ENCODE measurements at places on chromosomes 12 and 14. TPM values are rescaled to one million over a fixed set of nuclear protein-coding genes. Genes with fewer than 3 reads are reported as not detected.

GRCh38 chr12:50584135-50584534 lies 79.3 kb downstream of the DIP2B start:
- peaks cover 17% of the 10 kb centered on the region for H3K4me1 ChIP-seq
- no peak overlapping the region for H3K27ac ChIP-seq
- no peak overlapping the region for H3K4me3 ChIP-seq
- no peak for DNase-seq

DNA sequence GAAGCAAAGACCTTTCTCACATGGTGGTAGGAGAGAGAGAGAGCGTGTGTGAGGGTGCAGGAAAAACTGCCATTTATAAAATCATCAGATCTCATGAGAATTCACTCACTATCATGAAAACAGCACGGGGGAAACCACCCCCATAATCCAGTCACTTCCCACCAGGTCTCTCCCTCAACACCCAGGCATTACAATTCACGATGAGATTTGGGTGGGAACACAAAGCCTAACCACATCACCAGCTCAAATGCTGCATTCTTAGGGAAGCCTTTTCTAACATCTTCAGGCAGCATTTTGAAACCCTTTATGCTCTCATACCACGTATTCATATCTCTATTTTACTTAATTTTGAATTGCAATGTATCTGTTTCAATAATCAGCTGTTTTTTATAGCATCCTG lies 165.9 kb downstream of the TMTC3 start:
- DNase-seq, result no peak
- no peaks in the 10 kb centered on the region for H3K4me1 ChIP-seq
- H3K27ac ChIP-seq, result no peak overlapping the region
- H3K4me3 ChIP-seq, result no peak overlapping the region

GRCh38 chr14:104802394-104803184 lies 1.7 kb downstream of the ZBTB42 start:
- H3K27me3 ChIP-seq, result no peaks in the 10 kb centered on the region
- H3K36me3 ChIP-seq, result no peaks in the 10 kb centered on the region
- DNase-seq, result no peak
- no peak overlapping the region for H3K4me3 ChIP-seq

GRCh38 chr12:80763874-80764273 lies 47.2 kb downstream of the MYF5 start:
- no peak for DNase-seq
- H3K27me3 ChIP-seq, result no peaks in the 10 kb centered on the region
- H3K36me3 ChIP-seq, result no peaks in the 10 kb centered on the region
- no peak overlapping the region for H3K27ac ChIP-seq
- H3K4me1 ChIP-seq, result no peaks in the 10 kb centered on the region

GRCh38 chr14:39467889-39468524 lies 35.8 kb upstream of the FBXO33 start:
- no peaks in the 10 kb centered on the region for H3K4me1 ChIP-seq
- no peak for DNase-seq

DNA sequence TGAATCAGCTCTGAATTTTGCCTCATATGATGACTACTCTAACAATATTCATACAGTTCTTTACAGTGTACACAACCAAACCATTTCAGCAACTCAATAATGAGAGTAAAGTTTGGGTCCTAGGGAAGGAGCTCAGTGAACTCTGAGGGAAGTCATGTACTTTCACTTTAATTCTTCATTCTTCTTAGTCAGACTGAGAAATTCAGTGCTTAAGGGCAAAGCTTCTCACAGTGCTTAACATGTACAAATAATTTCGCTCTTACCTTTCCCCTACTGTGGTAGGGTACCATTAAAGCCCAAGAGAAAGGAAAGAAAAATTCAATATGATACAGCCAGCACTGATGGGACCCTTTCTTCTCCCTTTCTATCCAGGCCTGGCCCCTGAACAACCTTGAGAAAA lies 435.0 kb downstream of the NELL2 start:
- no peaks in the 10 kb centered on the region for H3K4me1 ChIP-seq
- H3K36me3 ChIP-seq, result no peaks in the 10 kb centered on the region
- H3K27ac ChIP-seq, result no peak overlapping the region
- no peaks in the 10 kb centered on the region for H3K27me3 ChIP-seq

DNA sequence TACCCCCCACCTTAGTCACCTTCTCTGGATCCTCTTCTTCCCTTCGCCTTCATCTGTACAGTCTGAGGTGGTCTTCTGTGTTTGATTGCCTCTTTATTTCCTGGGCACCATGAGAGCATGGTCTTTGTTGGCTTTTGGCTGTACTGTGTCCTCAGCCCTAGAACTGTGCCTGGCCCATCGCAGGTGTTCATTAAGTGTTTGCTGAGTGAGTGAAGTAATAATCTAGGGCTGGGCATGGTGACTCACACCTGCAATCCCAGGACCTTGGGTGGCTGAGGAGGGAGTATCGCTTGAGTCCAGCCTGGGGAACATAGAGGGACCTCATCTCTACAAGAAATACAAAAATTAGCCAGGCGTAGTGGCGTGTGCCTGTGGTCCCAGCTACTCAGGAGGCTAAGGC lies 13.9 kb downstream of the ALDH2 start:
- peaks cover 38% of the 10 kb centered on the region for H3K36me3 ChIP-seq
- no peak overlapping the region for H3K27ac ChIP-seq
- H3K27me3 ChIP-seq, result no peaks in the 10 kb centered on the region
- H3K4me3 ChIP-seq, result no peak overlapping the region

The HRK gene
- total RNA-seq, result 0.14 TPM

The NTN4 gene
- total RNA-seq, result 41.8 TPM

All from adrenal gland (tissue), 19 donors.